ENCODE measurements at places on chromosomes 5 and 9.

GRCh38 chr9:71368157-71368556 lies 246.7 kb upstream of the TRPM3 start:
- DNase-seq: no peak

GRCh38 chr9:70784456-70784855 lies 337.0 kb downstream of the TRPM3 start:
- DNase-seq: no peak

- no peak for DNase-seq
Measured at GRCh38 chr5:168935183-168935582, 356.0 kb upstream of the PANK3 start.

GRCh38 chr9:136643596-136644342 lies 18.9 kb upstream of the EGFL7 start:
- no peak for DNase-seq

DNA sequence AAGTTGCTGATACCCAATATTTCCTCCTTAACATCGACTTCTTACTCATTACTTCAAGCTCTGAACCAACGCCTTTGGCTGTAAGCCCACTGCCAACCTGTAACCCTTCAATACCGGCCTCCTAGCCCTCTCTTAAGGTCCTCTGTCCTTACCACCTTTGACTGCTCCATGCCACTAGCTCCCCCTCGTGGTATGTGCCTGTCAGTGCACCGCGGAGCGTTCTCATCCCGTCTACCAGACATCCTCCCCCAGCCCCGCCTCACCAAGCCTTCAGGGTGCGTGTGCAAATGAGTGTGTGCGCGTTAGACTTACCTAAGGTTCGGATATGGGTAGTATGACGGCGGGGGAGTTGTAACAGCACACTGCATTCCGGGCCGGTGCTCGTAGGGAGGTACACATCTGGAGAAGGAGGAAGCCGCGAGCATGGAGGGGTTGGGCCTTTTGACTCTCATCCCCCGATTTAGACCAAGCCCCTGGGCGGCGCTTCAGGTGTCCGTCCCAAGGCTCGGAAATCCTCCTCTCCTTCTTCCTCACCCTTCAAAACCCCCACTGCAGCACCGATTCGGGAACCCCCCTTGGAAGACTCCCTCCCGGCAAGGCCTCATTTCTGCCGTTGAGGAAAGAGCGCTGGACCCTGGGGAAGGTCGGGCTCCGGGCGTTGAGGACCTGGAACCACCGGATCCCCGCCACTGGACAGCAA lies 2.8 kb upstream of the MYORG start:
- DNase-seq: peak; percentile 76

- no peak for DNase-seq
Measured at GRCh38 chr5:14912206-14912605, 40.6 kb upstream of the ANKH start.

GRCh38 chr9:89137542-89138462 lies 40.8 kb downstream of the SHC3 start:
- no peak for DNase-seq

DNA sequence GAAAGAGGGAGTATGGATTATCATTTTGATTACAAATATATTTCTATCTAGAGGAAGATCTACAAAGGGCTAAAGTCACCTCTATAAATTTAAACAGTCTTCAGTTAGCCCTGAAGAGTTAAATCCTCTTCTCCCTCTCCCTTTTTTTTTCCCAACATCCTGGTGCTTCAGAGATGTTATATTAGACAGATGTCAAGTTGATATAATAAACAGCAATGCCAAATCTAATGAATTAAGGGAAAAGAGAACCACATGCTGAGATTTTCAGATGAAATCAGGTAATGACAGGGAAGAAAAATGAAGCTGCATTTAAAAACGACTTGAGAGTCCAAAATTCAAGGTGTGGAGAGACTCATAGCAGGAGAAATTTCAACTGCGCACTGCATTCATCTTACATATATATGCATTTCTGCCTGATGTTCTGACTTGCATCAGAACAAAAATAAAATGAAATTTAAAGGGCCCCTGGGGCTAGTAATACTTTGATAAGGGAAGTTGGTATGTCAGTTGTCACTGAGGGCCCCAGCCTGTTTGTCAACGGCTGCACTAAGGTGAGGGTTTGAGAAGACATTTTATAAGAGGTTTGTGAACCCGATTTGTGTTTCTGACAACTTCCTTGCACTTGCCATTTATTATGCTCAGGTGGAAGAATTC lies 338.9 kb upstream of the PANK3 start:
- no peak for DNase-seq

DNA sequence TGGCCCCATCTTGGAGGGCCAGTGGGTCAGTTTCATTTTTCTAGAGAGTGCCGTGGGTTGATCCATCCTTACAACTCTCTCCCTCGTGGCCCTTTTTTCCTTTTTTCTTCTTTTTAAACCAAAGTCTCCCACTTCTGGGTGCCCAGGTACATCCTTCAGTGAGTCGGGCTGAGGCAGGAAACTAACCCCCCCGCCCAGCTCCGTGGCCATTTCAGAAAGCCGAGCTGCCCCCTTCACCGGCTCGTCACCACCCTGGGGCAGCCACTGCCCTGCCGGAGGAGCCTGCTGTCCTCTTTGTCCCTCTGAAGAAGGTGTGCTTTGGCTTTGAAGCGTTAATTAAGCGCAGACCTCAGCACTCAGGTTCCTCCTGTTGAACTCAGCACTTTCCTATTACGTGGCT lies 5.2 kb downstream of the CFAP77 start:
- no peak for DNase-seq

DNA sequence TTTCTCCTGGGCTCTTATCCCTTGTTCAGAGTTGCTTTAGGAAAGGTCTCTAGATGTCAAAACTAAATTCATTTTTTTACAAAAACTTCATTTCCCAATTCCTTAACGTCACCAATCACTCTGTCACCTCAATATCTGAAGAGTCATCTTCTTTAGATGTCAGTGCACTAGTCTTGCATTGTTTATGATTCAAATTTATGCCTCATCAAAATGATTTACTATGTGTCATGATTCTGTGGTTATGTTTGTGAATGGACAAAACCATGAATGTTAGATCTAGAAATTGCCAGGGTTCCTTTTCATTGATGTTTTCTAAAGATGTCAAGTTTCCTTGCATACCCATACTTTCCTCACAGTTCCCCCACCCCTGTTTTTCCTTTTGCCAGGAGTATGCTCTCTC lies 21.5 kb downstream of the CWC27 start:
- no peak for DNase-seq

- no peak for DNase-seq
Measured at GRCh38 chr5:14396066-14396465, 185.5 kb upstream of the OTULINL start.

GRCh38 chr5:56964173-56964572 lies 12.2 kb upstream of the MIER3 start:
- no peak for DNase-seq

DNA sequence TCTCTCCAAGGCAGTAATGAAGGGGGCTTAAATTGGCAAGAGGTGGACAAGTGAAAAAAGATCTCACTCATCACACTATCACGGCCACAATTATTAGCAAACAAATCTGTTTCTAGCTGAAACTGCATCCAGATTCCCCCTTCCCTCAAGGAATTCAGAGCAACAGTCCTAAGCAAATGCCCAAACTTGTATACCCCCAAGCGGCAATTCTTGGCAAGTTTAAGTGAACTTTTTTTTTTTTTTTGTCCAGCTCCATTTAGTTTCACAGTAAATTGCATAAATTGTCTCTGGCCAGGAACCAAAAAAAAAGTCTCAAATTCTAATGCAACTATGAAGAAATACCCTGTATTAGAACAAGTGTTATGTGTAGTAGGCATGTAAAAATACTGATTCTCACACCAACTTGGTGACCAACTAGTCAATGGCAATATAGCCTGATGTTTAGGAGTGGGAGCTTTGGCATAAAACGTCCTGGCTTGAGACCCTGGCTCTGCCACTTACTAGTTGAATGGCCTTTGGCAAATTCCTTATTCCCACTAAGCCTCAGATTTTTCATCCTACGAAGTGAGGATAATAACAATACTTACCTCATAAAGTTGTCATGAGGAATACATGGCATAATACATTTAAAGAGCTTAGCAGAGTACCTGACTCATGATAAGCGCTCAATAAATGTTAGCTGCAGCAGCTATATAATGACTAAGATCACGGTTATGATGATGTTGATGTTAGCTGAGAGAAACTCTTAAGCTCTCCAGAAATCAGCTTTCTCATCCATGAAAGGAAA lies 193.2 kb downstream of the ADAMTSL1 start:
- DNase-seq: no peak

- no peak for DNase-seq
Measured at GRCh38 chr5:132344775-132345514, 24.6 kb upstream of the SLC22A5 start.

DNA sequence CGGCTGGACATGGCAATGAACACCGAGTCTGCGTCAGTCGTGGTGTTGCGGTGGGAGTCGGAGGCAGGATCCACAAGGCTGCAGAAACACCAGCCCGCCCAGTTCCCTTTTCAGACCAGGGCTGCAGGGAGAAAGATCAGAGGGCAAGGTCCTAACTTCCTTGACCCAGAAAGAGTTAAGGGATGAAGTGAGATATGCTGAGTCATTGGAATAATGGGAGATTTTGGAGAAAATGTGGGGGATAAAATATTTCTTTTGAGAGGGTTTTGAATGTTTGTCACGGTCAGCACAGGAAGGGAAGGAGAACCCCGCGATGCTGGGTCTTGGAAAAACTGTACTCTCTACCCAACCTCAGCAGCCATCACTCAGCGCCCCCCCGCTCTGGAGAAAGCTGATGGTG lies 416.0 kb downstream of the ICE1 start:
- no peak for DNase-seq
